ENCODE measurements at places on chromosomes 16 and 17.

- no peak for DNase-seq
Measured at GRCh38 chr17:65712383-65713267, 151.2 kb upstream of the AXIN2 start.

DNA sequence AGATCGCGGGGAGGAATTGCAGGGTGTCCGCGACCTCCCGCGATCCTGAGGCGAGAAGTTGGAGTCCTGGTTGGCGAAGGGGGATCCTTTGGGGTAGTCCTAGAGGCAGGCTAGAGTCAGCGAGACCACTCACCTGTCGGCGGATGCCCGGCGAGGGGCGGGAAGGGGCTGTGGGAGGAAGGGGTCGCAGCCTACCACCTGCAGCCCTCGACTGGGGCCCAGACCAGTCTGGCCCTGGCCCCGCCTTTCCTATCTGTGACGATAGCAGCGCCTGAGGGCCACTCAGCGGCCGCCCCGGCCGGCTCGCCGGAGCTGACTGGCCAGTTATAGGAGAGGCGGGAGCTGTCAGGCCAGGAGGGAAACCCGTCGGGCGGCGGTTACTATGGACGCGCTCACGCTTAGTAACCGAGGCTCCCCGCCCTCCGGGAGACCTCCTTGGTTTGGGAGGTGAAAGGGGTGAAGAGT, at the start of gene TEKT3:
Gene TEKT3 (minus strand): TSS at position 213 of the 465 bp plus-strand sequence. CDS start 10,012 bp downstream, outside the sequence.
- peak; percentile 26 for DNase-seq

- no peak for DNase-seq
Measured at GRCh38 chr17:39352511-39352910, 48.9 kb downstream of the FBXL20 start.

- DNase-seq: no peak
Measured at GRCh38 chr16:79970551-79971236, 370.2 kb upstream of the MAF start.

- DNase-seq: no peak
Measured at GRCh38 chr16:4452674-4453073, 21.8 kb downstream of the NMRAL1 start.

DNA sequence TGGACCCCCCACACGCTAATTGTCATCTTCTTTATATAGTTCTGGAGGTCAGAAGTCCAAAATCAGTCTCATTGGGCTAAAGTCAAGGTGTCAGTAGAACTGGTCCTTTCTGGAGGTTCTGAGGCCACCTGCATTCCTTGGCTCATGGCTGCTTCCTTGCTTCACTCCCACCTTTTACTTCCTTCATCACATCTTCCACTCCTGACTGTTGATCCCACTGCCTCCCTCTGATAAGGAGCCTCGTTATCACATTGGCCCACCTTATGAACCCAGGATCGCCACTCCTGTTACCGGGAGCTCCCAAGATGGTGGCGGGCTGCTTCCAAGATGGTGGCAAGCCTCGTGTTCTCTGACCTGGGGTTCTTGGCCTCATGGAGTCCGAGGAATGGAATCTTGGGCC, 83.0 kb downstream of the CDC27 start:
- DNase-seq: no peak

GRCh38 chr16:29675811-29676643, 3.0 kb upstream of the QPRT start:
- DNase-seq: no peak

- peak; percentile 94 for DNase-seq
Measured at GRCh38 chr16:70438969-70439862, at the start of gene ST3GAL2. Gene ST3GAL2, minus strand, starts transcription at chr16:70439100. Its CDS starts 40,570 bp downstream, at chr16:70398530.

- no peak for DNase-seq
Measured at GRCh38 chr17:48753794-48754499, 25.4 kb upstream of the HOXB13 start.

DNA sequence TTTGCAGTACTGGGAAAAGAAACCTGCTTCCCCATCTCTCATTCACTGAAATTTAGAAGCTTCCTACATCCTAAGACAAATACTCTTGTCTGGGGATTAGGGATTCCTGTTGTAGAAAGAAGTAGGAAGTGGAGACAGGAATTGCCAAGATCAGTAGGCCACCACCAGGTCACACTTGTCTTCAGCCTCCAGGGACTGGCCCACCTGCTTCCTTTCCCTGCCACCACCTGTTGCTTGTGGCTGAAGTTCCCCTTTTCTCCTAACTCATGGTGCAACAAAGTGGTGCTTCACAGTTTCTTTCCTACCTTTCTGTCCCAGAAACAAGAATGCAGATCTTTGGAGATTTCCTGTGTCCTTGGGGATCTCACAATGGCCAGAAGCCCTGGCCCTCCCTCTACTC, 82.4 kb downstream of the WNT3 start:
- DNase-seq: no peak

- DNase-seq: peak; percentile 55
Measured at GRCh38 chr16:29808219-29808900, 2.0 kb downstream of the MAZ start.

GRCh38 chr17:81831957-81832607, 1.0 kb downstream of the MCRIP1 start:
- DNase-seq: peak; percentile 60

- no peak for DNase-seq
Measured at GRCh38 chr16:84526794-84527531, 22.5 kb upstream of the MEAK7 start.

DNA sequence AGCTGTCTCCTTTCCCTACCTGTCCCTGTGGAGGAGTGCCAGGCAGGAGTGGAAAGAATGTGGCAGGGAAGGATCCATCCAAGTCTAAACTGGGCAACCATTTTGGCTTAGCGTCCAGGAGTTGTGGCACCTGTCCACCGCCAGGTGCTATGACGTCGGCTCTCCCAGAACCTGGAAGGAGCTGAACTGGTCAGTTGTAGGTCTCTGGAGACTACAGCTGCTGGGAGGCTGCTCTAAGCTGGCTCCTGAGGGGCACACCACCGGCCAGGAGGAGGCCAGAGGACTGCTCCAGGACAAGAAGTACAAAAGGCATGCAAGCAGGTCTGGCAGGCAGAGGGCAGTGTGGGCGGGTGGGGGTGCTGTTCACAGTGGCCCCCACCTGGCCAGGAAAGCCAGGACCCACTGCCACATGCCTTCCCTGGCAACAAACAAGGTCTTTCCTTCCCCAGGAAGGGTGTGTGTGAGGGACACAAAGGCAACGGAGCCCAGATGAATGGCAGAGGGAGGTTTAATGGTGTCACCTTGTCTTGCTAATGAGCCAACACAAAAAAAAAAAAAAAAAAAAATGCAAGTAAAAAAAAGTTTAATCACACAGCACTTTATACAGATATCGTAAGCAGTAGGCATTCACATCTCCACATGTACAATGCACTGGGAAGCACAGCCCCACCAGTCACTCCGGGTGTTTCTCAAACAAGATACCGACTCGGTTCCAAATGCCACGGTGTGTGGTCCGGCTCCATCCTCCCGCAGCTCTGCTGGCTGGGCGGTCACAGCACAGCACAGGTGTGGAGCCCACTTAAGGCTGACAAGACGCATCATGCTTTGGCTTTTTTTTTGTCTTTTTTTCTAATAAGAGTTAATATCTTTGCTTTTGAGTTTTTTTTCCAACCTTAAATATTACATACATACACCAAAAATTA, 4.8 kb downstream of the SPHK1 start:
- DNase-seq: no peak

DNA sequence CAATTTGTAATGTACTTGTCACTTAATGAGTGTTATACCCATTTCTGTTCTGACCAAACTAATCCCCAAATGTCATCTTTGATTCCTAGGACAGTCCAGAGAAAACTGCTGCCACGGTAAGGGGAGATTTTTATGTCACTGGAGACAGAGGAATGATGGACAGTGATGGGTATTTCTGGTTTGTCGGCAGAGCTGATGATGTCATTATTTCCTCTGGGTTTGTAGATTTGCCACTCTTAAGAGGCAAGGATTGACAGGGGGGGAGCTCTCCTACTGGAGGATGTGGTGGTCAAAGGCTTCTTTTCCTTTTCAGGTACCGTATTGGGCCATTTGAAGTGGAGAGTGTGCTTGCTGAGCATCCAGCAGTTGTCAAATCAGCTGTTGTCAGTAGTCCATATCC, 12.5 kb downstream of the THUMPD1 start:
- no peak for DNase-seq

DNA sequence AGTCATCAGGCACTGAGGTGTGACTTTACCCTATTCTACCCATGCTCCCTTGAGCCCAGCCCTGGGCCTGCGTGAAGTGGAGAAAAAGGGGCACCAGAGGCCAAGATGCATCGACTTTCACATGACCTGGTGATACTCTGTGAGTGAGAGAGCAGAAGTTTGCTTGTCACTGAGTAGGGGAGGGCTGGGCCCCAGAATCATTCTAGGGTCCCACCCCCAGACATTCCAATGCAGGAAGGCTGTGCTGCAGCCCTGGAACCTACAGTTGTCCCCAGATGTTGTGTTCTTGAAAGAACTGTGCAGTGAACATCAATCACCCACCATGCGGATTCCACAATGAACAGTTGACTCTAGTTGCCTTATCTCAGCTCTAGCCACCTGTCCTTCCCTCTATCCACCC, 6.2 kb upstream of the RMI2 start:
- DNase-seq: no peak

DNA sequence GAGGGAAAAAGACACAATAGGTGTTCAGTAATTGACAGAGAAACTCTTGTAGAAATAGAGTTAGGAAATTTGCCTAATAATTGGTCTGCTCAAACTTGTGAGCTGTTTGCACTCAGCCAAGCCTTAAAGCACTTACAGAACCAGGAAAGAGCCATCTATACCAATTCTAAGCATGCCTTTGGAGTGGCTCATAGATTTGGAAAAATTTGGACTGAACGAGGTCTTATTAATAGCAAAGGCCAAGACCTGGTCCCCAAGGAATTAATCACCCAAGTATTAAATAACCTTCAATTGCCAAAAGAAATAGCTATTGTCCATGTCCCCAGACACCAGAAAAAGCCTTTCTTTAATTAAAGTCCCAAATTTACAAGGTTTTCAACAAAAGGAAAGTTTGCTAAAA, 90.3 kb downstream of the EMP2 start:
- no peak for DNase-seq

DNA sequence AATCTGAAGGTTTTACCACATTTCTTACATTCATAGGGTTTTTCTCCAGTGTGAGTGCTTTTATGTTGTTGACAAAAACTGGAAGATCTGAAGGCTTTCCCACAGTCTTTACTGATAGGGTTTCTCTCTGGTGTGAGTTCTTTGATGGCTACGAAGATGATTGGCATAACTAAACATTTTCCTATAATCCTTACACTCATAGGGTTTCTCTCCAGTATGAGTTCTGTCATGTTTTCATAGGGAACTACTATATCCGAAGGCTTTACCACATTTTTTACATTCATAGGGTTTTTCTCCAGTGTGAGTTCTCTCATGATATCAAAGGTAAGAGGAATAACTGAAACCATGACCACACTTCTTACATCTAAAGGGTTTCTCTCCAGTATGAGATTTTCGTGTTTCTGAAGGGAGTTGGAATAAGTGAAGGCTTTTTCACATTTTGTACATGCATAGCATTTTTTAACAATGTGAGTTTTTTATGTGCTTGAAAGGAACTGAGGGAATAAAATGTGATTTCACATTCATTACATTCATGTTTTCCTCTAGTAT, 1987.7 kb downstream of the TP53TG3F start:
- no peak for DNase-seq

DNA sequence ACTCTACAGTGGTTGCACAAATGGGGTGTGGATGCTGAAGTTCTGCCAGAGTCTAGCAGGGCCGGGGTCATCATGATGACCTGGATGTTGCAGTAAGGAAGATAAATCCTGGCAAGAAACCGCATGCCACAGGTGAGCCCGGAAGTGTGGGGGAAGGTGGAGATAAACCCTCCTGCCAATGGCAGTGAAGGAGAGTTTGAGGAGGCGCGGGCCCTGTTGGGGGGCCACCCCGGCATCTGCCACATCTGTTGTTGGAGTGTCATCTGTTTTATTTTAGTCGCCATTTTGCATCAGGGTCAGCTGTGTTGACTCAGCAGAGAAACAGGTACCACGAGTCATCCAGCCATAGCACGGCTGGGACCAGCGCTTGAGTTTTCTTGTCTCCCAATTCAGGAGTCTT, 173.8 kb upstream of the CHMP6 start:
- DNase-seq: no peak

DNA sequence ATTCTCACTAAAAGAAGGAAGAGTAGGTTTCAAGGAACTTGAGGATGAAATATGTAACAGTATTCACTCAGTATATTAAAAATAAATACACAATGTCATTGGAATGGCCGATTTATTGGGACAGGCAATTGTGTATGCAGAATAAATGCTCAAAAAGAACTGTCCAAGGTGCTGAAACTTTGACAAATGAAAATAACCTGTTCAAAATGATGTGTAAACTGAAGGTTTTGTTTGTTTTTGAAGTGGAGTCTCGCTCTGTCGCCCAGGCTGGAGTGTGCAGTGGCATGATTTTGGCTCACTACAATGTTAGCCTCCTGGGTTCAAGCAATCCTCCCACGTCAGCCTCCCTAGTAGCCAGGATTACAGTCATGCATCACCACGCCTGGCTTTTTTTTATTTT, 318.7 kb upstream of the RBFOX1 start:
- no peak for DNase-seq

GRCh38 chr16:11392041-11392581, 46.9 kb downstream of the RMI2 start:
- no peak for DNase-seq

DNA sequence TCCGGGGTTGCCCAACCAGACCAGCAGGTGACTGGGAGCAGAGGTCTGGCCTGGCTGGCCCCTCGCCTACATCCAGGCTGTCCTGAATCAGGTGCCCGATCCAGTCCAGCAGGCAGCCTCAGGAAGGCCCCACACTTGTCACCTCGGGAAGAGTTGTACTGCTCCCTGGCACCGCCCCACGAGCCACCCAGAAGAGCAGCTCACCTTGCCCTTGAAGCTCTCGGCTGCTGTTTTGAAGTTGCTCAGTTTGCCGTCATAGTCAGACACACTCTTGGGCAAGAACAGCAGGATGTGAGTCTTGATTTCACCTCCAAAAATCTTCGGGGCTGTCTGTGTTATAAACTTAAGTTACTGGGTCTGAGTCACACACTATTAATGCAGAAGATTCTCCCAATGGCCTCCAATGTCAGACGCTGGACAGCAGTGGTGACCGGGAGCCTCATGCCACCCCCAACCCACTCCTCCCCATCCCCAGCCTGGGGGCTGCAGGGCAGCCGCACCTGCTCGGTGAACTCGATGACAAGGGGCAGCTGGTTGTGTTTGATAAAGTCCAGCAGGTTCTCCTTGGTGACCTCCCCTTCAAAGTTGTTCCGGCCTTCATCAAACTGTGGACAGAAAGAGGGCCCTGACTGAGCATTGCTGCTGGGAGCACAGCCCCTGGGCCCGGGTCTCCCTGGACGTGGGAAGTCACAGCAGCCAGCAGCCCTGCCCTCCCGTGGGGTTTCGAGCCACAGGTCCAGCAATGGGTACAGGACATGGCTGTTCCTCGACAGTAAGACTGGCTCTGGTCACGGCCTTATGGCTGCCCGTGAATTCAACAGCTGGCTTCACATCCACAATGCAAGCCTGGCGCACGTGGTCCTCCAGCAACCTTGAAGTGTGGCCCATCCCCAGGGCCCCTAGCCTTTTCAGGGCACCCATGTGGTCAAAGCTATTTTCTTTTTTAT, 12.2 kb upstream of the PPP1R27 start:
- DNase-seq: no peak

Measured in stimulated activated CD4-positive, alpha-beta T cell treated with anti-CD3 and anti-CD28 coated beads, Interleukin-2, amount 100 ng/mL, for 24 hours (primary cell).